ENCODE measurements at places on chromosomes 16 and 17. TPM values are rescaled to one million over a fixed set of nuclear protein-coding genes. Genes with fewer than 3 reads are reported as not detected.

DNA sequence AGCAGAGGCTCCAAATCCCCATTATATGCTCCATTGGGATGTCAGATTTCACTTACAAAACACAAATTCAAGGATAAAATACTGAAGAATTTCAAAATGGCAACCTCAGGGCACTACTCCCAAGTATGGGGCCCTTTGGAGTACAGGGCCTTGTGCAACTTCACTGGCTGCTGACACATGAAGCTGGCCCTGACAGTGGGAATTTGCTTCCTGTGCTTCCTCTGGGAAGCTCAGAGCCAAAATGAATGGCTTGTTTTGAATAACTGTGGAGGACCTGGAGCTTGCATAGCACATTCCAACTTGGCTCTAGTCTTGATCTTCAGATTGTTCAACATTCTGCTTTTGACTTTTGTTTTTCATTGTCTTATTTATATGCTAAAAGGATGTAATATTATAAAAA lies 52.3 kb upstream of the HNF1B start:
- H3K27me3 ChIP-seq, result no peaks in the 10 kb centered on the region
- H3K27ac ChIP-seq, result no peak overlapping the region
- H3K4me1 ChIP-seq, result no peaks in the 10 kb centered on the region

Gene SRCIN1
- 2.1 TPM for total RNA-seq

Gene OR4D1
- not detected for total RNA-seq

GRCh38 chr17:6547336-6547735 lies 9.0 kb downstream of the PITPNM3 start:
- no peak overlapping the region for H3K27ac ChIP-seq
- DNase-seq, result no peak
- no peaks in the 10 kb centered on the region for H3K27me3 ChIP-seq
- peaks cover 32% of the 10 kb centered on the region for H3K4me1 ChIP-seq
- no peak overlapping the region for H3K4me3 ChIP-seq

Gene NR1D1
- total RNA-seq, result 12.8 TPM

GRCh38 chr17:4007346-4008081 lies 43.3 kb upstream of the ATP2A3 start:
- H3K27me3 ChIP-seq, result peaks cover 4% of the 10 kb centered on the region
- H3K27ac ChIP-seq, result peak overlapping the region; percentile 71
- H3K4me3 ChIP-seq, result no peak overlapping the region
- peaks cover 10% of the 10 kb centered on the region for H3K36me3 ChIP-seq
- DNase-seq, result no peak

- no peaks in the 10 kb centered on the region for H3K27me3 ChIP-seq
- H3K27ac ChIP-seq, result no peak overlapping the region
- no peaks in the 10 kb centered on the region for H3K4me1 ChIP-seq
- DNase-seq, result no peak
Measured at GRCh38 chr16:69937465-69937951, 13.6 kb upstream of the CLEC18A start.

Gene SOCS3
- total RNA-seq, result 45.7 TPM

Measured in sigmoid colon (tissue), 7 donors.